ENCODE measurements at places on chromosomes 2 and 18.

DNA sequence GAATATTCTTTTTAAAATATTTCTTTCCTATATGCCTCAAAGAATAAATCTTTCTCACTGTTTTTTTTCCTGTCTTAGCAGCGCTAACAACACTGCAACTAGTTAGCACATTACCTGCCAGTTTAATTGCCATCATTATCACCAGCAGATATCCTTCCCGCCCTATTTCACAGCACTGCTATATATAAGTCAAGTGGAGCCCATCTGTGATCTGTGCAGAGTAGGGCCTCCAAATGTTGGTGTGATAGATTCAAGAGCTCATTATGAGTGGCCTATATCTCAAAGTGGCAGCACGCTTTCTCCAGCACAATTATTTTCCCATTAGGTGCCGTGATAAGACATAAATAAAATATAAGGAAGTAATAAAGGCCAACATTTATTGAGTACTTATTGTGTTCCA, 19.8 kb upstream of the RGPD4 start:
- DNase-seq, result no peak

DNA sequence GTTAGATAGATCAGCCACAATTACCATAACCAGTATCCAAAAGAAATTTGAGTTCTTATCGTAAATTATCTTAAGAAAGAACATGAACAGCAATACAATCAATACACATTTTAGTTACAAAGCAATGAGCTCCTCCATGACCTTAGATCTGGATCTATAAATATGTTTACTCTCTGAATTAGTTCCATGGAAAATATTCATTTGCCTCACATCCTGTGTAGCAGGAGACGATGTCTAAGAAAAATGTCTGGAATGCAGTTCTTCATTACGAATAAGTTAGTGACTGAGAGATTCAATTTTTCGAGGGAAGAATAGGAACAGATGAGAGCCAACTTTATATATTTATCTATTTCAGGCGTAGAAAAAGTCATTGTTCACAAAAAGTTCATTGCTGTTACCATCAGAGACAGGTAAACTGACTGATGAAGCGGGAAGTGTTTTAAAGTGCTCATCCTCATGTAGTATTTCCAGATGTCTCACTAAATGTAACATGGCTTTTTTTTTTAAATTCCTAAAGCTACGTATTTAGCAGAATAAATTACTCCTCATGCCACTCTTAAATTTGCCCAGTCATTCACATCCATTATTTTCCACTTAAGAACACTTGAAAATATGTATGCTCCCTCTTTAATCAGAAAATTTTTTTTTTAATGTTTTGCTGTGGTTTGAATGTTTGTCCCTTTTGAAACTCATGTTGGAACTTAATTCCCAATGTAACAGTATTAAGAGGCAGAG, 106.5 kb upstream of the SCN1A start:
- DNase-seq, result no peak

GRCh38 chr2:181959508-181959907, 26.1 kb upstream of the PPP1R1C start:
- no peak for DNase-seq

DNA sequence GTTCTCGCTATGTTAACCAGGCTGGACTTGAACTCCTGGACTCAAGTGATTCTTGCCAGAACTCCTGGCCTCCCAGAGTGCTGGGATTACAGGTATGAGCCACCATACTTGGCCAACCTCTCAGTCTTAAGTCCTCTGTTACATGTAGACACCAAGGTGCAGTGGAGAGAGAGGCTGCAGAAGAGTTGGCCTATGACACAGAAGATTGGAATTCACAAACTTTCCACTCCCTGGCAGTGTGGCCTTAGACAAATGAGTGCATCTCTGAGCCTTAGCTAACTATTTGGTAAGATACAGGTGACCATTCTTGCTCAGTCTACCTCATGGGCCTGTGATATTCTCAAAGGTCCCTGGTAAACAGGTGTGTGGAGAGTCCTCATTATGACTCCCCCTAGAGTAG, 159.7 kb downstream of the MYCN start:
- no peak for DNase-seq

DNA sequence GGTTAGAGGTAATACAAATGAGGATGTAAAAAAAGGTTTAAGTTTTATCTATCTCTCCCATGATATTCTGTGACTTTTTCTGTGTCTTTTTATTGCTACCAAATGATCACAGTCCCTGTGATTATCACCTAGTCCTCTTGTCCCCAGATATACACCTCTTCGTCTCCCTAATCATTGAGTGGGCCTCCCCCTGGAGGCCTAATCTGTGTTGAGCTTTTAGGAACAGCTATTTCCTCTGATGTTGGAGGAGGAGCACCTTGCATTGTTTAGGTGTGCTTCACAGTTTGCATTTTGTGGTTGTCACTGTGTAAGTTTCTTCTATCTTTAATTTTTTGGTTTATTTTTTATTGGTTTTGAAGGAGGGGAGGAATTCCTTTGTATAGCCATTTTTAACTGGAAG, 33.3 kb downstream of the CCDC85A start:
- DNase-seq, result no peak

DNA sequence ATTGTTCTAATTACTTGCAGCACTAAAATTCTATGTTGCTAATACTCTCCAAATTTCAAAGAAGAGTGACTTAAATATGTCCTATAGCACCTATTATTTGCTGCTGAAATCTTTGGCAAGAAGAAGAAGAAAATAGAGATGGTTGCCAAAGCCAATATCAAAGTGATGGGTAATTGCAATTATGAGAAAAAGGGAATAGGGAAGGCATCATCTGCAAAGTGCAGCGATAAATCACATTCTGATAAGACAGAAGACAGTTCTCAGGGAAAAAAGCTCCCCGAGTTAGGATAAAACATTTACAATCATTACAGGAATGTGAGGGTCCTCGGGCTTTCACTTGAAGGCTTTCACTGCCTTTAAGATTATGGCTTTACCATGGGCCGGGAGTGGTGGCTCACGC, 72.1 kb upstream of the RASGRP3 start:
- no peak for DNase-seq

GRCh38 chr2:23988371-23988770, 21.5 kb upstream of the MFSD2B start:
- DNase-seq, result no peak

- no peak for DNase-seq
Observed at GRCh38 chr2:98543842-98544241, 64.5 kb downstream of the COA5 start.

DNA sequence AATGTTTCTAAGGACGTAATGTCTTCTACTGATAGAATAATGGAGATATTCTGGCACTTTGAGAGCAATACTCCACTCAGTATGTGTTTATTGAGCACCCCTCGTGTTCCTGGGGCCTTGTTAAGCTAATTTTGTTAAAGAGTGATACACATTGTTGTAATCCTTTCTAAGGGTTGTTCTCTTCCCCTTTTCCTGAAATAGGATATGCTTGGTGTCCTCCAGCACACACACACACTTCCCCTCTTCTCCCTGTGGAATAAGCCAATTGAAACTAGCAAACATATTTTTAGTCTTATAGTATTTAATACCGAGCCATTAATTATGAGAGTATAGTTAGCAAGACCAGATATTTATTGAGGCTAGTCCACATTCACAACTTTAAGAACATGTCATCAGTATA, 114.1 kb downstream of the CRIM1 start:
- no peak for DNase-seq

DNA sequence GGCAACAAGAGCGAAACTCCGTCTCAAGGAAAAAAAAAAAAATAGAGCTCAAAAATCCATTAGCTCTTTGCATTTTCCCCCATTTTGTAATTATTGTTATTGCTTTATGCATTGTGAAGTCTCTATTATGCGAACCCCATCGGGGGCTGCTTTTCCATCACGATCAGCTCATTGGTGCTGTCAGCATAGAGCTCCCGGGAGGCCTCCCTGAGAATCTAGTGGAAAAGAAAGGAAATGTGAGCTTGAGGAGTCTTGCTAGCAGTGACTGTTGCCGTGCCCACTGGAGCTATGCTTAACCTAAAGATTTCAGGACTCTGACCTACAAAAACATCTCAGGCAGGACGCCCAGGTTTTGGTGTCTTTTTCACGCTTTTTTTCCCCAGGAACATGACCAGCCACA, 102.6 kb upstream of the NDUFV2 start:
- DNase-seq, result no peak

DNA sequence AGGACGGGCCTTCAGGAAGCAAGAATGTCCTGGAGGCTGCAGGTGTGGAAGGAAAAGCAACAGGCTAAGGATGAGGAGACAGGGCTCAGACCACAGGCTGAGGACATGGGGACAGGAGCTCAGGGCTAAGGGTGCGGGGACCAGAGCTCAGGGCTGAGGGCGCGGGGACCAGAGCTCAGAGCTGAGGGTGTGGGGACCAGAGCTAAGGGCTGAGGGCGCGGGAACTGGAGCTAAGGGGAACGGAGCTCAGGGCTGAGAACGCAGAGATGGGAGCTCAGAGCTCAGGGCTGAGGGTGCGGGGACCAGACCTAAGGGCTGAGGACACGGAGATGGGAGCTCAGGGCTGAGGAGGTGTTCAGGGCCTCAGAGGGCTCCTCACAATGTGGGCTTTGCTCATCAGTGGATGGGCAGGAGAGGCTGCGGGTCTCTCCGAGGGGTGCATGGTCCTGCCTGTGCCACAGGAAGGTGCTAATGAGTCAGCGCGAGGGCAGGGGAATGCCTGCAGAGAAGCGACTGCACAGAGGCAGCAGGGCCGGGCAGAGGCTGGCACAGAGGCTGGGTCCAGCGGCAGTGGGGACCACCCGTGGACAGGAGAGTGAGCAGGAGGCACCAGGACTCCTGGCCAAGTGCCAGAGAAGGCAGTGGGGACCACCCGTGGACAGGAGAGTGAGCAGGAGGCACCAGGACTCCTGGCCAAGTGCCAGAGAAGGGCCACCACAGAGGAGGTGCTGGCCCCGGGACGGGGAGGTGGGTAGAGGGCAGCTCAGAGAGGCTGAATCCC, 271.7 kb downstream of the TWIST2 start:
- no peak for DNase-seq

GRCh38 chr2:36380624-36381481, 25.3 kb downstream of the CRIM1 start:
- no peak for DNase-seq

- DNase-seq, result no peak
Observed at GRCh38 chr2:15760232-15760910, 168.7 kb downstream of the DDX1 start.

- DNase-seq, result no peak
Observed at GRCh38 chr18:32507093-32507492, 36.4 kb upstream of the GAREM1 start.

DNA sequence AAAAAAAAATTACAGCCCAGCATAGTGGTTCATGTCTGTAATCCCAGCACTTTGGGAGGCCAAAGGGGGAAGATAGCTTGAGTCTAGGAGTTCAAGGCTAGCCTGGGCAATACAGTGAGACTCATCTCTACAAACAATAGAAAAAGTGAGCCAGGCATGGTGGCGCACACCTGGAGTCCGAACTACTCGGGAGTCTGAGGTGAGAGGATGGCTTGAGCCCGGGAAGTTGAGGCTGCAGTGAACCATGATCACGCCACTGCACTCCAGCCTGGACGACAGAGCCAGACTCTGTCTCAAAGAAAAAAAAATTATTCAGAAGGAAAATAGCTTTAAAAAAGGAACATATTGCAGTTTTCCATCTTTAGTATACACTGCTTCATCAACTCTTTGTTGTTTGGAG, 47.8 kb downstream of the CYP27C1 start:
- no peak for DNase-seq

DNA sequence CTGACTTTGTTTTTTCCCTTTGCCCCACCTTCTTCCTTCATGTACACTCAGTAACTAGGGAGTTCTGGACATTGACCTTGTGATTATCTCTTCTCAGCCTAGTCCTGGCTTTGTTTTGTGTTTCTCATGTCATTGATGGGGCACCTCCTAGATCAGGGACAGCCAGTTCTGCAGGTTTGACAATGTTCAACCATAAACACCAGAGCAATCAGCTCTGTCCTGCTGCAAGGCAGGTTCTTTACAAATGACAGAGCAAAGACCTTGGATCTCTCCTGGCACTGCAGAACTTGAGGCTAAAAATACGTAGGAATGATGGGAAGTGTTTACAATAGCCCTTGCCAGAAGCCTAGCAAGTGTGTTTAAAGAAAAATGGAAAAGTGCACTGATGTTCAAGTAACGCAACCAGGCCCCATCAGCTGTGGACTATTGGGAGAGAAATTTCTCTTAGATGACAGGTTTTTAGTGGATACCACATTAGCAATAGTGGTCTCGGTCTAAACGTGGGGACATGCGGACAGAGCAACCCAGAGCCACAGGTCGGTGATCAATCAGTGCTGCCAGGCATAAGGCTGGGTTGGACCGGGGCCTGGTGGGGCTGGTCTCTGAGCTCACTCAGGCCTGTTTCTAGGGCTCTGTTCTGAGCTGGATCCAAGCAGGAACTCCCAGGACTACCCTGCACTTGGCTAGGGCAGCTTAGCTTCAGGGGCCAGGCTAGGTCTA, 76.8 kb downstream of the SOWAHC start:
- no peak for DNase-seq

Data from chondrocyte (in vitro differentiated cells).